ACHN (cell line): ENCODE measurements at places on chromosomes 4 and X.
A peak's percentile ranks its signal among the peaks of the same experiment; 100 is the strongest.

DNA sequence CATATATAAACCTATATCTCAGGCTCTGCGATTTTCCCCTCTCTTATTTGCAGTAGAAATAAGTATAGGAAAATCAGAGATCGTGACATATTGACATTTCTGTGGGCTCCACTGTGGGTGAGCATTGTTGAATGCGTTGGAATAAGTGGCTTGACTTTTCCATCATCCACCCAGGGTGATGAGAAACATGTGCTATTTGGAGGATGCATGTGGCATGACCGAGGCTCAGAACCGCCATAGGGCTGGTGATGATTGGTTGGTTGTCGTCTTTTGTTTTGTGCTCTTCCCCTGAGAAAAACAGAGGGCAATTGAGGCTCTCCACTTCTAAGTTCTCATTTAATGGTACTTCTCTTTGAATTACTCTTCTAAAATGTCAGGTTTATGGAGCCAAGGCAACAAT lies 140.1 kb downstream of the MXRA5 start:
- no peak for DNase-seq

- DNase-seq = no peak
Measured at GRCh38 chr4:1207157-1207470, 34.7 kb upstream of the SPON2 start.

DNA sequence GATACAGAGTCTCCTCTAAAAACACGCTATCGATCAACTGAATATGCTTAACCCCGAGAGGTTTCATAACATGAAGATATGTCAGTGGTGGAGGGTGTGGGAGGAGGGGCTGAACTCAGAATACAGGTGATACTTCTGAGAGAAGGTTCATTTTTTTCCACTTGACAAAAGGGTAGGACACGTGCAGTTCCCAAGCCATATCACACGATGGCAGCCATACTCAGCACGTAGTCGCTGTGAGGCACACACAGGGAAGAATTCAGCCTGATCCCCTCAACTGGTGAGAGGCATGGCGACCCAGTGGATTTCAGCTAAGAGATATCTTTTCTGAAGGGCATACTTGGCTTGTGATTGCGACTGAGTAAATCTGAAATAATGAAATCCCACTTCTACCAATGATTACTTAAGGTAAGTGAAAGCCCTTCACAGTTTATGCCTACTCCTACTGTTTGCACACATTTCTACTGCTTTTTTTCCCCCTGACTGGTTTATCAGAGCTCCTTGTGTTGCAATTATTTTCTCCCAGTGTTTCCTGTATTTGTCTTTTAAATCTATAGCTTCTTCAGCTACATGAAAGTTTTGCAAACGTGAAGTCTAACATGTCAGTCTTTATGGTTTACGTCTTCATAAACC lies 133.1 kb downstream of the CORIN start:
- DNase-seq = peak; percentile 46

- peak; percentile 60 for DNase-seq
Measured at GRCh38 chrX:111728096-111728495, 47.1 kb downstream of the ALG13 start.

DNA sequence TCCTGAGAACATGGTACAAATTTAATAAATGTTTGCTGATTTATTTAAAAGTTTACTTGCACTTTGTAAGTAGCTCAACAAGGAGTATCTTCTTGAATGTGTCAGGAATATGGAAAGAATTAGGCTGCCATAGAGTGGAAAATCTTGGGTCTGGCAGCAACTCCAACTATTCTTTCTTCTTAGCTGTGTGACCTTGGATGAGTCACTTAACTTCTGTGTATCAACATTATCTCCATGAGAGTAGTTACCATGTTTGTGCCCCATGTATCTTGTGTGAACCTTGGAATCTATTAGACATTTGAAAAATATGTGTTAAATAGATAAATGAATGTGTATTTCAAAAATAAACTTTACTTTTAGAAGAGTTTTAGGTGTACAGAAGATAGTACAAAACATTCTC lies 348.8 kb downstream of the GBA3 start:
- no peak for DNase-seq

DNA sequence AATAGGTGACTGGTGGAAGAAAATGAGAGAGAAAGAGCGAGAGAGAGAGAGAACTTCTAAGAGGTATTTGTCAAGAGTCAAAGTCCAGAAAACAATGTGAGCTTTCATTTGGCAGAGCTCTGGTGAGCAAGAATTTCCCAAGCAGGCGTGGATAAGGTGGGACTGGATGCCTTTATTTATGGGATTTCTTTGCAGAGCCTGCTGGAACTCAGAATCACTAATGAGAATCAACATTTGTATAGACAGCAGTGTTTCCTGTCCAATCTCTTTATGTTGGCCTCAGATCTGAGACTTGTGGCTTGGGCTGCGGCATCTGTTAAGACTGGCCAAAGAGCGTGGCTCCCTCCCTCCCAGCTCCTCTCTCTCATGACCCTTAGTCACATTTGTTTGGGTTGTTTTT lies 67.9 kb upstream of the TBL1X start:
- no peak for DNase-seq

- no peak for DNase-seq
Measured at GRCh38 chrX:13357925-13358324, 38.1 kb upstream of the ATXN3L start.

- DNase-seq = no peak
Measured at GRCh38 chr4:72665171-72665968, 96.3 kb upstream of the ADAMTS3 start.

GRCh38 chr4:4277531-4277930 lies 12.4 kb downstream of the LYAR start:
- no peak for DNase-seq

DNA sequence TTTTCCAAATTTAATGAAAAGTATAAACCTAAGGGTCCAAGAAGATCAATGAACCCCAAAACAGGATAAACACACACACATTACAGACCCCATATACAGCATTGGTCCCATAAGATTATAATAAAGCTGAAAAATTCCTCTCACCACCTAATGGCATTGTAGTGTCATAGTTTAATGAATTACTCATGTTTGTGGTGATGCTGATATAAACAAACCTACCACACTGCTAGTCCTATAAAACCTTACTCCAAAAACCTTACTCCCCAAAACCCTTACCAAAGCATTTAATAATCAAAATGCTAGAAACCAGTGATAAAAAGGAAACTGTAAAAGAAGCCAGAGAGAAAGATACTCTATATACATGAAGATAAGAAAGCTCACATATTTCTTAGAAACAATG lies 148.1 kb upstream of the SH3RF1 start:
- DNase-seq = no peak

DNA sequence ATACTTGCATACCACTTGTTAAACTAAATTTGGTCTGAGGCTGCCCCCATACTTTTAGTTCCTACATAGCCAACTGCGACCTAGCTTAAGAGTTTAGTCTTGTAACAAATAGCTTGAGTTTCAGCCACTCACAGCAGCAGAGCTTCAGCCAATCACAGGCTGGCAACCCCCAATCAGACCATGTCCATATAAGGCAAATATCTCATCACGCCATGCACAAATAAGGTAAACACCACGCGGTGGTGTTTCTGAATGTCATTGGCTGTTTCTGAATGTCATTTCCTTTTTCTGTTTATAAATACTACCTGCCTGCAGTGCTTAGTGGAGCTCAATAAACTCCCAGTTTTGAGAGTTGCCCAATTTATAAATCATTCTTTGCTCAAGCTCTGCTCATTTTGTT lies 143.1 kb upstream of the MAD2L1 start:
- no peak for DNase-seq

DNA sequence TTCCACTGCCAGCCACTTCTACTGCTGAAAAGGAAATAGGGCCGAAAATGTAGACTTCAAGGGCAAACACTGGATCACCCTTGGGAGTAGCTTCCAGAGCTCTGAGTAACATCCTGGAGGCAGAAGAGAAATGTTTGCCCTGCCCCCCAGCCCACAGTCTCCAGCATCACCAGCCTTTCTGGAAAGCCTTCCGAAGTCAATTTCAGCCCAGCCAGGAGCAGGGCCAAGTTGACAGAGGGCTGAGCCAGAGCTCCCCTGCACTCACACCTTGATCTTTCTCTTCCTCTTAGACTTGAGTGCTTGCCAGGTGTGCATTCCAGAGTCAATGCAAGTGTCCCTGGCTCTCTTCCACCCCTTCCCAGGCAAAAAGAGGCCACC lies 35.2 kb downstream of the SLC25A5 start:
- peak; percentile 54 for DNase-seq

GRCh38 chr4:165440415-165441158 lies 61.8 kb downstream of the CPE start:
- no peak for DNase-seq

- no peak for DNase-seq
Measured at GRCh38 chrX:124476562-124476961, 130.2 kb downstream of the SH2D1A start.

DNA sequence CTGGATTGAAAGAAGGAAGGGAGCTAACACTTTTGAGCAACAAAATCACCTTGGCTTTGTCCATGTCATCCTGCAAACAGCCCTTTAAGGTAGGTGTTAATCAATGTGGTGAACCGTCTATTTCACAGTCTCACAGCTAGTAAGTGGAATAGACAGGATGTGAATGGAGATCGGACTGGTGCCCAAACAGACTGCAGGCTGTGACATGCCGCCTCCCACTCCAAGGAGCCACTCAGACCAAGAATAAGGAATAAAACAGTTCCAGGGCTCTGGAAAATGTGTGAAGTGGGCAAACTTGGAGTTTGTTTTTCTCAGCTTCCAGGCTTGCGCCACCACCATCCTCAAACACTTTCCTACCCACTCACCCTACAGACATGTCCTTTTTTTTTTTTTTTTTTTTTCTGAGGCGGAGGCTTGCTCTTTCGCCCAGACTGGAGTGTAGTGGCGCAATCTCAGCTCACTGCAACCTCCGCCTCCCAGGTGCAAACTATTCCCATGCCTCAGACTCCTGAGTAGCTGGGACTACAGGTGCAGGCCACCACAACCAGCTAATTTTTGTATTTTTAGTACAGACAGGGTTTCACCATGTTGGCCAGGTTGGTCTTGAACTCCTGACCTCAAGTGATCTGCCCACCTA lies 57.7 kb upstream of the SEC24B start:
- DNase-seq = no peak

DNA sequence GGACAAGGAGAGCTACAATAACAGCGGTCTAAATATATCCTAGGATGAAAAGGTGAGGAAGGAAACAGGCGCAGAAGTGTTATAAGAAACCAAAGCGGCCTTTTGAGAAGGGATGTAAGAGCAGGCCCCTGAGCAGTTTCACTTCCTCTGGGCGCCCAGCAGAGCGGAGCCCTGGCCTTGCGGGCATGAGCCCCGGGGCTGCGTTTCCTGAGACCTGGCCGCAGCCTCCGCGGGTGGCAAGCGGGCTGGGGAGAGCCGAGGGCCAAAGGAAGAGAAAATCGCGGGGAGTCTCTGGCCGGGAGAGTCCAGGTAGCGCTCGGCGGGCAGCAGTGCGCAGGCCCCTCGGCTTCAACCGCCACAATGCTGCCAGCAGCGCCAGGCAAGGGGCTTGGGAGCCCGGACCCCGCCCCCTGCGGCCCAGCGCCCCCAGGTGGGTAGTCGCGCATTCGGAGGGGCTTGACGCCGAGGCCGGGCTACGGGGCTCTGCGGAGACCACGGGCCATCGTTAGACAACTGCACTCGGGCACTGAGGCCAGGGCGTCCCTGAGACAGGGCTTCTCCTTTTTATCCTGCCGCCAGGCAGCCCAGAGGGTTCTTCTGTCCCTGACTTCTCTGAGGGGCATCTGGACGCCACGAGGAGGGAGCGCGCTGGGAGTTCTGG lies at the start of gene BANK1:
TSS of gene BANK1 (plus strand) at position 210 of the 661 bp plus-strand sequence. CDS start at position 361, 151 bp downstream.
- peak; percentile 71 for DNase-seq

DNA sequence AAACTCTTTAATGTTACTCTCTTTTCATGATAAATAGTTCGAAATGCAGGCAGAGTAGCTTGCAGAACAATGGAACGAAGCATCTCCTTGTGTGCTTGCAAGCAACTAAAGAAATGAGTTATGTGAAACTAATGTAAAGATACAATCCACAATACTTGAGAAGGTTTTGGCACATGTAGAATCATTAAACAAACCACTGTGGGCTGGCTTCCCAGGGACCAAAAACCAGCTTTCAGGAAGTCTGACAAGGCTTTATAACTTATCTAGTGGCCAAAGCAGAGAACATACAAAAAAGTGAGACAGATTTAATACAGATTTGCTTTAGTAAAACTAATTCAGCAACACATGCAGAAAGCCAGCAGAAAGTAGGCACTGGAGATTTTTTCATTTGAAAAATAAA lies 1673.8 kb upstream of the AGA start:
- no peak for DNase-seq
